ENCODE measurements at places on chromosomes 12 and 14. TPM values are rescaled to one million over a fixed set of nuclear protein-coding genes. Genes with fewer than 3 reads are reported as not detected.

Gene RASSF8
- 0.20 TPM for total RNA-seq

Gene ACOT2
- total RNA-seq, result 15.4 TPM

Gene TSPAN11
- total RNA-seq, result not detected

Gene CALM1
- 928 TPM for total RNA-seq

Gene RNASE7
- not detected for total RNA-seq

Gene ITGA7
- total RNA-seq, result 0.76 TPM

Gene KLHDC1
- 3.1 TPM for total RNA-seq

Gene TAS2R8
- total RNA-seq, result not detected

Gene MFAP5
- total RNA-seq, result not detected

Gene CELA1
- total RNA-seq, result not detected

Gene SLC25A47
- not detected for total RNA-seq

Gene CATSPERB
- 2.7 TPM for total RNA-seq

Gene SRRM4
- total RNA-seq, result not detected

Gene GZMH
- 0.86 TPM for total RNA-seq

Gene GPR162
- total RNA-seq, result not detected

Gene SYCP3
- total RNA-seq, result 0.27 TPM

Gene BDKRB2
- total RNA-seq, result not detected

Gene GYS2
- total RNA-seq, result not detected

Gene CCDC38
- total RNA-seq, result not detected

Gene FAM186B
- total RNA-seq, result not detected

Gene DENND5B
- total RNA-seq, result 0.76 TPM

Gene EIF4B
- 506 TPM for total RNA-seq

Gene GPR132
- total RNA-seq, result 94.5 TPM

Gene TAS2R31
- 4.2 TPM for total RNA-seq

Gene KRT73
- 1.0 TPM for total RNA-seq

Gene ERBB3
- total RNA-seq, result 0.69 TPM

Gene FOXG1
- total RNA-seq, result not detected

Gene AGAP2
- total RNA-seq, result 60.3 TPM

Gene C12orf54
- not detected for total RNA-seq

Gene GALNT6
- 19.5 TPM for total RNA-seq

Gene LIMA1
- 19.0 TPM for total RNA-seq

Gene EPS8
- 1.4 TPM for total RNA-seq

Gene DDX11
- 135 TPM for total RNA-seq

Gene PTGDR
- 0.12 TPM for total RNA-seq

Gene OR6J1
- total RNA-seq, result not detected

Gene SLC8A3
- 0.37 TPM for total RNA-seq

Gene LEMD3
- 68.9 TPM for total RNA-seq

Gene ST8SIA1
- total RNA-seq, result 39.4 TPM

Gene TCL1B
- not detected for total RNA-seq

Gene ISCU
- total RNA-seq, result 173 TPM

Gene CGRRF1
- 27.7 TPM for total RNA-seq

Gene GPR65
- total RNA-seq, result 12.3 TPM

Gene MGP
- 2.6 TPM for total RNA-seq

Gene AP1G2
- 329 TPM for total RNA-seq

Gene MGAT4C
- total RNA-seq, result not detected

Gene ANKRD33
- not detected for total RNA-seq

Gene MGST1
- total RNA-seq, result 1.2 TPM

Gene ALKBH1
- 9.2 TPM for total RNA-seq

All from CD4-positive, CD25-positive, alpha-beta regulatory T cell (primary cell).